NCI-H524 treated with DMSO at 0.1 percent for 48 hours (cell line): ENCODE measurements at places on chromosomes 2 and 18.

GRCh38 chr2:84482603-84483002 is 23.5 kb upstream of the SUCLG1 start:
- DNase-seq: no peak

DNA sequence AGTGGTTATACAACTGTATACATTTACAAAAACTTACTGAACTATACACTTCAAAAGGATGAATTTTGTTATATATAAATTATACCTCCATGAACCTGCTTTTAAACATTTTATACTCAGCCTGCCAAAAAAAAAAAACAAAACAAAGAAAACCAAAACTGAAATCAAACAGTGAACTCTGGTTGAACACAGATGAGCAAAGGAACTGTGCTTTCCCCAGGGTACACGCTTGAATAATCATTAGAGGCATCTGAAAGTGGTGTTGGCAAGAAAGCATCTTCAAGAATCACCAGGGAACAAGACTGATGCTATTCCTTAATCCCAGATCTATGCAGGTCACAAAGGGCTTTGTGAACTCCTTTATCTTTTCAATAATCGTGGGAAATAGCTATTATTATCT is 77.0 kb upstream of the LYPD1 start:
- DNase-seq: no peak

DNA sequence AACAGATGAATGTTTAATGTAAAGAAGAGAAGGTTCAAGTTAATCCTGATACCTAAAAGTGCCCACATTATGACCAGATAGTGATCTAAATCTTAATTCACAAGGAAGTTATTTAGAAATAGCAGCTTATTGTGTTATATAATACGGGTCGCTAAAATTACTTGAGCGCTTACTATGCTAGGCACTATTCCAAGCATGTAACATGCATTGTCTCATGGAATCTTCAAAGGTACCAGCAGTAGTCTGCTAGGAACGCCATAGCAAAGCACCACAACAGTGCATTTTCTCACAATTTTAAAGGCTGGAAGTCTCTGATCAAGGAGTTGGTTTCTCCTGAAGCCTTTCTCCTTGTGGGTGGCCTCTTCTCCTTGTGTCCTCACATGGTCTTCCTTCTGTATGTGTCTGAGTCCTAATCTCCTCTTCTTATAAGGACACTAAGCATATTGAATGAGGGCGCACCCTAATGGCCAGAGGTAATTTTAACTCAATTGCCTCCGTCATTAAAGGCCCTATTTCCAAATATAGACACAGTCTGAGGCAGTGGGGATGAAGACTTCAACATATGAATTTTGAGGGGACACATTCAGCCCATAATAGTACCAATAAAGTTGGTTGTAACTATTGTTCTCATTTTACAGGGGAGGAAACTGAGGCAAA is 118.4 kb downstream of the LRRC30 start:
- DNase-seq: no peak

DNA sequence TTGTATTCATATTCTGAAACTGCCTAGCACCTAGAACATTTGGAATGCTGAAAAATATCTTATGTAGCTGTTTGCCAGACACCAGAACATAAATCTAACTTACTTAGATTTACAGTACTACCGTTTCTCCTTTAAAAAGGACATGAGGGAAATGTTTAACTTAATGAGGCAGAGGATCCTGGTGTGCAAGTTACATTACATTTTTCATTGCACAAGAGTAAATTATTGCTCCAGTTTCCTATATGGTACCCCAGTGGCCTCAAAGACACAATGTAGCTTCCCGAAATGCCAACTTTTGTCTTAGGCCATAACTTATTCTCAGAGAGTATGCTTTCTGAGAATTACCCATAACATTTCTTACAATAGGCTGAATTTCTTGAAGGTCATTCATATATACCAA is 105.5 kb upstream of the DTNA start:
- no peak for DNase-seq

DNA sequence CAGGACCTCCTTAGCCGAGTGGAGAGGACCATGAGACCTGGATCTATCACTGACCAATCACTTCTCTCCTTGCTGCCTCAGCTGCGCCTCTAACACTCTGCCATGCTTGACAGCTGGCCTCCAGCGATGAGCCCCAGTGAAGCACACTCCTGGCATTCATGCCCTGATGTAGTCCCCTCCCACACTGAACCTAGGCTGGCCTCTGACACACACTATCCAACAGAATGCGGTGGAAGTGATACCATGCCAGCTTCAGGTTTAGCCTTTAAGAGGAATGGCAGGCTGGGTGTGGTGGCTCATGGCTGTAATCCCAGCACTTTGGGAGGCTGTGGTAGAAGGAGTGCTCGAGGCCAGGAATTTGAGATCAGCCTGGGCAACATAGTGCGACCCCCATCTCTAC is 73.7 kb upstream of the LAPTM4A start:
- no peak for DNase-seq

DNA sequence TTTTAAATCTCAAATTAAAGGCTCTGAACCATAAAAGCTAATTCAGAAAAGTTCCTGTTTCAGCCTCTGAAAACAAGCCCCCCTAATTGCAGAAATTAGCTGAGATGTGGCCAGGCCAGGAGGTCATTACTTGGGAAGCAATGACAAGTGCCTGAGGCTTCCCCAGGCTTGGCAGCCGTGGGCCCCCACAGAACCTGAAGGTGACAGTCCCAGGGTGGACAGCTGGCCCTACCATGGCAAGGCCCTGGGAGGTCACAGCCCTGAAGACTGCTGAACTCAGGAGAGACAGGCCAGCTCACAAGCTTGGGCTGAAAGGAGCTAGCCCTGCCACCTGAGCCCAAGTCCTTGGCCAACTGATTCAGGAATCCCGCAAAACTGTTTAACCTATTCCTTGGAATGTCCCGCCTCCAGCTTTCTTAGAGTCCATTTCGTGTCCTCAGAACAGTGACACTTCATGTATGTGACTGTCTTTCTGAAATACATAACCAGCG is 54.3 kb upstream of the PKDCC start:
- no peak for DNase-seq

DNA sequence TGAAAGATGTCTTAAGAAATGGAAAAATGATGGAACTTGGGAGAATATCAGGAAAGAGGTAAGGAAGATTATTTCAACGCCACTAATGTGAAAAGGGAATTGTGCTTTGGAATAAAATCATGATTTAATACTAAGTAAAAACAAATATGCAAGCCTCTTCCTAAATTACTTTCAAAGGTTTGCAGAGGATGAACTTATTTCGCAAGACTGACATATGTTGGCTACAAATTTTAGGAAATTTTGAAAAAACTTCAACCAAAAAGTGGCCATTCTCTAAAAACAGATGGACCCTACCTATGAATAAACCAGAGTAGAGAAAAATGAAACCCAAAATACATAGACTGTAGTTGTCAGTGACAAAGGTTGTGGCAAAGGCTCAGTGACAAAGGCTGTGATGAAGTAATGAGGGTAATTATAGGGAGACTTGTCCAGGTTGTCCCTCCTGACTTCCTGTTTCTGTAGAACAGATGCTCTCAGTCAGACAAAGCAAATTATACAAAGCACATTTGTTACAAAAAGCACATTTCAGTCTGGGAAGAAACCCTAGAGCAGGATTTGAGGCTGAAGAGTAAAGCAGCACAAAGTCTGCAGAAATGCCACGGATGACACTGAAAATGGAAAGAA is 39.5 kb downstream of the SFT2D3 start:
- no peak for DNase-seq

DNA sequence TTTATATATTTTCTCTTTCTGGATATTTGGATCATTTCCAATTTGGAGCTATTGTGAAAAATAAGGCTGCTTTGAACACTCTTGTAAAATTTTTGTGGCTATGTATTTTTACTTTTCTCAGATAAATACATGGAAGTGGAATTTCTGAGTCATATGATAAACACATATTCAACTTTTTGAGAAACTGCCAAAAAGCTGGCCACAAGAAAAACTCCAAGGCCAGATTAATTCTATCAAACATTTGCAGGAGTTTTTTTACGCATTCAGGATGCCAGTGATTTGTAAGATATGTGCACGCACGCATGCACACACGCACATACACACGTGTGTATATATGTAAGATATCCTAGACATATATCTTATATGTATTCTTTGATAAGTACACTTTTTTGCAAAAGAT is 477.5 kb upstream of the SPHKAP start:
- DNase-seq: no peak

- DNase-seq: no peak
These were observed 197.5 kb downstream of the PIEZO2 start for GRCh38 chr18:10951631-10952544.

DNA sequence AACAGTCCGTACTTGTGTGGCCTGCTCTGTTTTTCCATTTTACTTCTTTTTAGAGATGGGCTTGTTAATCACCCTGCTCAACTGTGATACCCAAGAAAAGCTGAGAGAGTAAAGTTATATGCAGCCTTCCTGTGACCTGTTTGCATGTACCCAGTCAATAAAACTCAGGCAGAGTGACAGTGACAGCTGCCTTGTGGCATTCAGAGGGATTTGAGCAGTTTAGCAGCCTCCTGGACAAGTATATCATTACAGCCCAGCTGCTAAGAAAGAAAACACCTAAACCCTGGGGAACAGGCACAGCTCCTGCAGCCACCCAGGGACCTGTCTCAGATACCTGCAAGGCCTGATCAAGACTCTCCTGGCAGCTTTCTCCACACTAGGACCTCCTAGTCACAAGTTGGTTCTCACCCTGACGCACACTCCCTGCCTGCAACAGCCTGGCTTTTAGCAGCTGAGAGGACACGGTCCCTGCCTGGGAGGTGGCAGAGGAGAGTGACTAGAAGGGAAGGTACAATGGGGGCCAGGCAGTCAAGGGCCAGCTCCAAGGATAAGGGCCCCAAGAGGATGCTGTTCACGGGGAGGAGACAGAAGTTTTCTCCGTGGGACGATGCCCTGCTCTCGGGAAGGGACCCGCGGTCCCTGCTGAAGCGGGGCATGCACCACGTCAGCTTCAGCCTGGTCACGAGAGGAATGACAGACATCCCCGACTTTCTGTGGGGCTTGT is at the start of gene LRRC30:
LRRC30 (plus strand) TSS at position 464 of the 724 bp plus-strand sequence; CDS start at position 514, 50 bp downstream.
- peak; percentile 82 for DNase-seq
